ENCODE measurements at places on chromosomes 6 and 20.
A peak's percentile ranks its signal among the peaks of the same experiment; 100 is the strongest.

DNA sequence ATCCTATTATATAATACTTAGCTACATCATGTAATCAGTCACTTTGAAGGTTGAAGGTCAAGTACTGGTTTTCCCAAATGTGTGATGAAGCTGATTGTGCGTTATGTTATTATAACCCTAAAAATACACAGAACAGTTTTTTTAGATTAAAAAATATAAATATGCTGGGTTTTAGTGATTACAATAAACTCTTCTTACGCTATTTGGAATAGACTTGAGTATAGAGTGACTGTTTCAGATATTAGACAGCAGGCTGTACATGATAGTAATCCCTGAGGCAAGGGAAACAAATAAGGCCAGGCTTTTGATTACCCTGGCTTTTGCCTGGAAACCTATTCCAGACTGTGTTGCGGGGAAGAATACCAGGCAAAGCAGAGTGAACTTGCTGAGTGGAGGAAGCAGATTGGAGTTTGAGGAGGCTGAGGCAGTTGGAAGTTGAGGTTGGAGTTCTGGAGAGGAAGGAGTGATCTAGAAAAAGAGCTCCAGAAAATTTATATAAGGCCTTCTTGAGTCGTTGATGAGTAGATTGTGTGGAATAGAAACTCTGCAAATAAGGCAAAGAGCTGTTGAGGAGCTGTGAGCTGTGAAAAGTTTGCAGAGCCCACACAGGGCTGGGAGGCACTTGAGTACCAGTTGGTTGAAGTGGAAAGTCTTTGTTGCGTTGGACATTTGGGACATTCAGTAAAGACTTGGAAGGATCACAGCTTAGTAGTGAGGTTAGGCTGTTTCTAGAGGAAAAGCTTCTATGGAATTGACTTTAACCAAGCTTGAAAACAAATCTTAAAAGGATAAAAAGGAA lies 26.4 kb downstream of the MAP3K4 start:
- DNase-seq, result no peak

GRCh38 chr20:18225632-18226031 lies 62.7 kb upstream of the ZNF133 start:
- no peak for DNase-seq

GRCh38 chr20:38987777-38988176 lies 25.6 kb downstream of the DHX35 start:
- DNase-seq, result no peak

DNA sequence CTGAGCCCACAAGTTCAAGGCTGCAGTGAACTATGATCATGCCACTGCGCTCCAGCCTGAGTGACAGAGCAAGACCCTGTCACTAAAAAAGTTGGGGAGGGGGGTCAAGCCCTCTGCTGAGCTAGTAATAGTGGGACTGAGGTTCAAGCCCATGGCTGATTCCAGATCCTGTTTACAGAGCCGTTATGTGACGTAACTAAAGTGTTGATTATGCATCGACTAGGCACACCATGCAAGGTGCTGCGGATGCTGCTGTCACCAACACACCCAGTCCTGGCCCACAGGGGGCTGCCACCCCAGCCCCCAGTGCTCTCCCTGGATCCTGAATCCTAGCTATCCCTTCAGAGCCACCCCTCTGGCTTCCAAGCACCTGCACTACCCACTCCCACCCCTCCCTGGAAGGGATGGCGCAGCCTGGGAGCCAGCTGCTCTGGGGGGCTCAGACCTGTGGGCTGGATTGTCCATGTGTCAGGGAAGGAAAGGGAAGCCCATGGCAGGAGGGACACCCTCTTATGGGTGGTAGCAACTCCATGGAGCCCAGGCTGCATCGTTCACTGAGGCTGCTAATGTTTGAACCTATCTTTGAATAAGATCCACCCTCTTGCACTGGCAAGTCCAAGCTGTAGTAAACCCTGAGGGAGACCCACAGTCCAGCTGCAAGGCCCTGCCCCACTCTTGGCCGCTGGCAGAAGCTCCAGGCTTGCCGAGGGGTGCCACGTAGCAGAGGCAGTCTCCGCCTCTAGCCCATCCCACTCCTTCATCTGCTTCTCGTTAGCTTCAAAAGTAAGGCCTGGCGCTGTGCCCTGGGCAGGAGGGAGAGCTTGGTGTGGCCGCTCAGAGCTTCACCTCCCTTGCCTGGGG lies 95.0 kb downstream of the SNX5 start:
- no peak for DNase-seq

DNA sequence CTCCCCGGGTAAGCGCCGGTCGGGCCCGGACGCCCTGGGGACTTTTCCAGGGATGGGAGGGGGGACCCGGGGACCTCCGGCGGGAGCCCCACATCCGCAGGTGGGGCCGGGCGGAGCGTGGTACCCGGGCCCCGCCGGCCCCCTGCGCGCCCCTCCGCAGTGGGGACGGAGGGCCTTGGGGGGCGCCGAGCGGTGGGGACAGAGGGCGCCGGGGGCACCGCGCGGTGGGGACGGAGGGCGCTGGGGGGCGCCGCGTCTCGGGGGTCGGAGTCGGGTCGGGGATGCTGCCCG lies 270 bp downstream of the PLEKHG1 start:
- DNase-seq, result no peak

GRCh38 chr6:150635906-150636514 lies 36.3 kb downstream of the PLEKHG1 start:
- no peak for DNase-seq

GRCh38 chr6:139395891-139396301 lies 21.4 kb upstream of the CITED2 start:
- DNase-seq, result no peak

DNA sequence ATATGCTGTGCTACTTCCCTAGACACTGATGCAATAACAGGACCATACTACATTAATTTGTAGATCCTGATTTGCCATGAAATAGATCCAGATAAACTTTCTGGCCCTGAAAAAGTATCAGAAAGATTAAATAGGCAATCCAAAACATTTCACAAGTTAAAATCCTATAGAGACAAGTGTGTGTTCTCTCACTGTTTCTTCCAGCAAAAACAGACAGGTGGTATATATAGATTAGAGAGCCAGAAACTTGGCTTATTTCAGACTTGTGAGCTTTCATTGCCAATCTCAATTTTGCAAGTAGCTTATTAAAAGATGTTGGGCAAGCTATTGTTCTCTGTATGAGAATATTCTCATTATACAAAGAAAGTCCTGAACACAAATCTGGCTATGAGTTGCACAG lies 289.1 kb upstream of the MANEA start:
- no peak for DNase-seq

DNA sequence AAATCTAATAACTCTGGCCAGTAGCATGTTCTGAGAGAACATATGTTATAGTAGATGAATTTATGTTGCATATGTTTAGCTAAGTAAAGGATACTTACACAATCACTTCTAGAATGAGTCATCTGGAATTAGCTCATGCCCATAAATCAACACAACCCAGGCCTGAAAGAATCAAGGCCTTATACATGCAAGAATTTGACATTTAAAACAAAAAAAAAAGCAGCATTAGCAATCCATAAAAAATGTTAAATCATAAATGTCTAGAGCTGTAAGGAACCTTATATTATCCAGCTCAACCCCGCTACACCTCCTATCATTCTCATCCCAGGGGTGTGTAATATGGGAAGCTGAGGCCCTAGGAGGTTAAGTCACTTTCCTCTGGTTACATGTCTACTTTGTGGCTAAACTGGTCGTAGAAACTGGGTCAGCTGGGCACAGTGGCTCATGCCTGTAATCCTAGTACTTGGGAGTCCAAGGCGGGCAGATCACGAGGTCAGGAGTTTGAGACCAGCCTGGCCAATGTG lies 105.2 kb upstream of the CARMIL1 start:
- DNase-seq, result no peak

GRCh38 chr6:134936476-134936875 lies 13.4 kb downstream of the ALDH8A1 start:
- no peak for DNase-seq

- no peak for DNase-seq
These were observed 298.6 kb upstream of the SUPT3H start for GRCh38 chr6:45676380-45676779.

GRCh38 chr6:155340464-155341129 lies 26.3 kb upstream of the TFB1M start:
- DNase-seq, result no peak

- no peak for DNase-seq
These were observed 94.4 kb downstream of the CD83 start for GRCh38 chr6:14212020-14212419.

DNA sequence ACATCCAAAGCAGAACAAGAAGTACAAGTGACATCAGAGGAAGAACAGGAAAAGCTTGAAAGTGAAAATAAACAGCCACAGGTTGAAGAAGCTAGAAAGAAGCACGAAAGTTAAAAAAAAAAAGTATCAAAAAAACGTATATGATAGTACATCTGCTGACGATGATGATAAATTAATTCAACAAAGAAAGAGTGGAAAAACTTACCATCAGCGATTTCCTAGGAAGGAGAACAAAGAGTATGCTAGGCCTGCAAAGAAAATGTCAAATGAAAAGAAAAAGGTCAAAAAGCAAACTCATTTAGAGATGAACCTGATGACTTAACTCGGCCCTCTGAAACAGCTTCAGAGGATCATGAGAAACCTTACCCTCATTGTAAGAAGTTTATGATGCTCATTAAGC lies 3.7 kb downstream of the SAYSD1 start:
- no peak for DNase-seq

- DNase-seq, result no peak
These were observed 1.2 kb downstream of the ALDH8A1 start for GRCh38 chr6:134948691-134949090.

- no peak for DNase-seq
These were observed 1.1 kb upstream of the PHF10 start for GRCh38 chr6:169725125-169726048.

DNA sequence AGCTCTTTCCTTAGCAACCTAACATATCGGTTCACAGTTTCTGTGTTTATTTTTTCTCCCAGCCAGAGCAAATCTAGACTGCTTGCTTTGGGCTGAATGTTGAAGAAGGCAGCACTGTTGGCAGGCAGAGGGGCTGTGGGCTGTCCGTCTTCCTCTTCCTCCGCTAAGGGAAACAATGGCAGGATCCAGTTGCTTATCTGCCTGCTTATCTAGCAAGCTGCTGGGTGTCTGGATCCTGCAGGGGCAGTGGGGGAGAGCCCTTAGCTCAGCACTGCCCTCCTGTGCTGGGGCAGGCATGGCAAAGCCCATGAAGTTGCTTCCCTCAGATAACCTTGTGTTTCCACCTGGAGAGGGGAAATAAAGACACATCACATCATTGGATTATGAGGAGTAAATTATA lies 92.7 kb upstream of the CD93 start:
- no peak for DNase-seq

DNA sequence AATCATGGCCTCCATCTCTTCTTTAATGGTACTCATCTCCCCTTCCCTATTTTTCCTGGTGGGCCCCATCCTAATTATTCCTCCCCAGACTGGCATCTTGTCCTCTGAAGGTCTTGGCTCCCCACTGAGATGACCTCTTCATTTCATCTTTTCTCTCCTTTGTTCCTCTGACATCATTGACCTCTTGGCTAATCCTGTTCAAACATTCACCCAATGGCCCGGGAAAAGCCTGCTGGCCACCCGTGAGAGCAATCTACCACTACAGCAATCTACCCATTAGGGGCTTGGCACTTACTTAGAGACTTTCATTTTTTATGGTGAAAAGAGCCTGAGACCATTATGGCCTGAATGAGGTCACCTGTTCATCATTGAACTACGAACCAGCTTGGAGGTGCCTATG lies 130.8 kb downstream of the DNAH8 start:
- DNase-seq, result no peak

GRCh38 chr20:33400812-33401183 lies 521 bp downstream of the CDK5RAP1 start:
- no peak for DNase-seq

DNA sequence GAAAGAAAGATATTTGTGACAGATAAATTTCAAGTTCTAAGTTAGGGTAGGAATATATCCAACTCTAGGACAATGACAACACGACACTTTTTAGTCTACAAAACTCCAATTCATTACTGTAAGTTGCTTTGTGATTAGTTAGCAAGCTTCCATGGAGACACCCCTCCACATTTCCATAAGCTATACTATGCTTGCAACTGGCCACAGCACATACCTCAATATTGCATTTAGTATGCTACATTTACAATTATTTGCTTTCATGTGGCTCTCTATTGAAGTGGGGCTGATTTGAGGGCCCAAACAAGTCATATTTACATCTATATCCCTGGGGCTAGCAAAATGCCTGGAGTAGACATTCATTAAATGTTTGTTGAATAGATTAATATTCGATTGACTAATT lies 129.3 kb downstream of the HACE1 start:
- no peak for DNase-seq

- DNase-seq, result no peak
These were observed 49.2 kb upstream of the ATXN1 start for GRCh38 chr6:16810411-16810810.

DNA sequence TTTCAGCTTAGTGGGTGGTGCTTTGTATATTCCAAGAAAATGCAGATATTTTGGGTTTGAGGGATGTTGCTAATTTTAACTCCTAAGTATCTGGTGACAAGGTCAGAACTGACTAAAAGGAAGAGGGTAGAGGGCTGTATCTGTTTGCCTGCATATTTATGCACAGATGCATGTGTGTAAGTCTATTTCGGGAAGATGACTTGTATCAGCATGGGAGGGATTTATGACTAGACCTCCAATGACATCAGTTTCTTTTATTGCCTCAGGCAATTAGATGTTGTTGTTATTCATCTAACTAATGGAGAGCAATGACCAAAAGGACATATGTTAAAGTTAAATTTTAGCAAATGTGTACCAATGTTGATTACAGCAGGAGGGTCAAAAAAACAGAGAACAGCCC lies 734.3 kb downstream of the QKI start:
- no peak for DNase-seq

- no peak for DNase-seq
These were observed 50.9 kb downstream of the DCDC2 start for GRCh38 chr6:24306936-24307335.

GRCh38 chr6:39166189-39166911 lies 51.4 kb upstream of the SAYSD1 start:
- peak; percentile 84 for DNase-seq

DNA sequence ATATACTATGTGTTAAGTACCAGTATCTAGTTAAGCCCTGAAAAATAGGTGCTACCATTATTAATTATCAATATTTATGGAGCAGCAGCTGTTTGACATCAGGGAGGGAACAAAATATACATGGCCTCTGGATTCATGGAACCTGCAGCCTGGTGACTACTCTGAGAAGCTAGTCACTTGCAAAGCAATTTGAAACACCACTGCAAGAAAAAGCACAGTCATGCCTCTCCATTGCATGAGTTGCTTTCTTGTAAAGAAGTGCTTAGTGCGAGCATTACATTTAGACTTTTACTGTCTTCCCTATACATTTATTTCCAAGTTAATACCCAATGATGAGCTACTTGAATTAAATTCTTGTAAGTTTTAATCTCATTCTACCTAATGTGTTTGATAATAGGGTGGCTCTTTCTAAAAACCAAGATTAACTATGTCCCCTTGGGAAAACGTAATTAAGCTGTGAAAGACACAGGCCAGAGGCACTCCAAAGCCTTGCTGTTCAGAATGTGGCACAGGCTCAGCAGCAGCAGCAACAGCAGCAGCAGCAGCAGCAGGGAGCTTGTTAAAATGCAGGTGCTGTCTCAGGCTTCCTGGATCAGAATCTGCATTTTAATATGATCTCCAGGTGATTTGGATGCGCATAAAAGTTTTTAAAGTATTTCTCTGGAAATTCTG lies 83.6 kb downstream of the PFDN4 start:
- no peak for DNase-seq

- DNase-seq, result no peak
These were observed 120.2 kb downstream of the JARID2 start for GRCh38 chr6:15366003-15366535.

All from activated CD4-positive, alpha-beta T cell treated with anti-CD3 and anti-CD28 coated beads, Interleukin-2, amount 50 U/mL, for 1 hour (primary cell).